ENCODE measurements at places on chromosomes 4 and X.

DNA sequence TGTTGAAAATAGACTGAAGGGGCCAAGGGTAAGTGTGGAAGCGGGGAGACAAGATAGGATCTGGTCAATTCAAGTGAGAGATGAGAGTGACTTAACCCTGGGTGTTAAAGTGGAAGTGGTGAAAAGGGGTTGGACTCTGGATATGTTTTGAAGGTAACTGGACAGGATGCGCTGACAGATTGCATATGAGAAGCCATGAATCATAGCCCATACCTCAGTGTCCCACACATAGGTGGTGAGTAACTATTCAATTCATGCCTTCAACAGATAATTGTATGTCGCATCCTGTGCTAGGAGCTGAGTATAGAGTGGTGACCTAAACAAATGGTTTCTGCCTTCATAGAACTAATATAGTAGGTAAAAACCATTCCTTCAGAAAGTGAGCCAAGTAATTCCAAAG is 76.7 kb downstream of the KLHL34 start:
- no peak for DNase-seq

GRCh38 chr4:182492423-182492822 is 249.2 kb downstream of the TENM3 start:
- DNase-seq = peak; percentile 17

DNA sequence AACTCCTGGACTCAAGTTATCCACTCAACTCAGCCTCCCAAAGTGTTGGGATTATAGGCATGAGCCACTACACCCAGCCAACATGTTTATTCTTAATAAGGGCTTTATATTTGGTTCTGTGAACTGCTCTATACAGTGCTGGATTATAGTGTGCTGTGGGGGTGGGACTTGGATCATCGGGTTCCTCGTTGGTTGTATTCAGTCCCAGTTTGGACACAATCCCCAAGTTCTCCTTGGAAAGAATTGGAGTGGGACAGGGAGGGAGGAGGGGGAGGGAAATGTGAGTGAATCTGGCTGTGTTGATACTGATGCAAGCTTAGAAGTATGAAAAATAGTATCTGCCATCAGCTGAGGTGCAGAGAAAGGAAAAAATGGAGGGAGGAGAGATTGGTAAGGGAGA is 121.3 kb downstream of the KIT start:
- no peak for DNase-seq

GRCh38 chrX:42028109-42028508 is 104.8 kb upstream of the CASK start:
- DNase-seq = no peak

DNA sequence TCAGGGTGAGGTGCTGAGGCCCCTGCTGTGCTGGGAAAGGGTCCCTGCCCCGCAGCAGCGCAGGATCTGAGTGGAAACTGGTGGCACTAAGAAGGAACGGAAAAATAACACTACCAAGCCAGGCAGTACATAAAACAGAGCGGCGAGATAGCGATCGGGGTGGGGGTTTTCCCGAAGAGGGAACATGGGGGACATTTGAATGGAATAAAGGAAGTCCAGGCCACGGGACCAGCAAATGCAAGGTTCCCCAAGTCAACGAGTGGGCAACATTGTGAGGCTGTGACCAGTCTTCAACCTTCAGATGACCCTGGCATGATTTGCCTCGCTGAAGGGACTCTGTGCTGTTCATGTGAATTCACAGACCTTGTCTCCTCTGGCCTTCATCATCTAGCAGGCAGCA is 13.7 kb downstream of the MSX1 start:
- no peak for DNase-seq

DNA sequence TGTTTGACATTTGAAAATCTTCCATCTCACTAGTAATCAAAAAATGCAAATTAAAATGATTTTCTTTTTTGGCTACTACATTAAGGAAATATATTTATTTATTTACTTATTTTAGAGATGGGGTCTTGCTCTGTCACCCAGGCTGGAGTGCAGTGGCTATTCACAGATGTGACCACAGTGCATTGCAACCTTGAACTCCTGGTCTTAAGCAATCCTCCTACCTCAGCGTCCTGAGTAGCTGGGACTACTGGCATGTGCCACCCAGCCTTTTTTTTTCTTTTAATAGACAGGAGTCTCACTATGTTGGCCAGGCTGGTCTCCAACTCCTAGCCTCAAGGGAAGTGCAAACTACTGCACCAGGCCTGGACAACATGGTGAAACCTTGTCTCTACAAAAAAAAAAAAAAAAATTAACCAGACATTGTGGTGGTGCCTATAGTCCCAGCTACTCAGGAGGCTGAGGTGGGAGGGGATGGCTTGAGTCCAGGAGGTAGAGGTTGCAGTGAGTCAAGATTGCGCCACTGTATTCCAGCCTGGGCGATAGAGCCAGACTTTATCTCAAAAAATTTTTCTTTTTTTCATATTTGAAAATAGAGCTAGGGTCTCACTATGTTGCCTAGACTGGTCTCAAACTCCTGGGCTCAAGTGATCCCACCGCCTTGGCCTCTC is 4.4 kb upstream of the SMIM14 start:
- no peak for DNase-seq

DNA sequence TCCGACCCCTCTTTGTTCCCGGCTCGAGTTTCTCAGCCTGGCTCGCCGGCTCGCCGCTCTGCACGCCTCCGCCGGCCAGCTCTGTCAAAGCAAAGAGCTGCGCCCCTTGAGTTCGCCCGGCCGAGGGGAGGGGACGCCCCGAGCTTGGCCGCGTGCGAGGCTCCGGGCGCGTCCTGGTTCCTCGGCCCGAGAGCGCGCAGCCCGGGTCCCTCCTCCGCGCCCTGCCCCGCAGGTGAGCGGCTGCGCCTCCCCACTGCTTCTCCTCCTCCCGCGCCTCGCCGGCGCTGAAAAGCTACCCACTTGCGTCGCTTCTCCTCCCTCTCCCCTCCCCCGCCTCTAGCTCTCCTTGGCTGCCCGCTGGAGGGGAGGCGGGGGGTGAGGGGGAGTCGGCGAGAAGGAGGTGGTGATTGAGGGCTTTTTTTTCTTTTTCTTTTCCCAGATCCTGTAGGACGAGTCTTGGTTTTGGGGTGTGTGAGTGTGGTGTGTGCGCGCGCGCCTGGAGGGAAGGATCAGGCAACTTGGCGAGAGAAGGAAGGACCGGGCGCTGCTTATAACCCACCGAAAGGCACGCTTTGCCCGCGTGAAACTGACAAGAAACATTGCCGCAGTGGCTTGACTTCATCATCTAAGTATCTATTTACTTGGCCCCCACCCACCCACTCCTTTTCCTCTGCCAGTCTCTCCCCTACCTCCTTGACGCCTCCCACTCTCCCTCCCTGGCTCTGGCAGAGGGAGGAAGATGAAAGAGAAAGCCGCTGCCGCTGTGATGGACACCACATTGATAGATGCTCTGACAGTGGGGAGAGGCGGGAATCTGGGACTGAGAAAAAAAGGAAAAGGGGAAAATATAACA is at the start of gene LEF1:
Gene LEF1, minus strand, starts transcription at position 262 of the 853 bp plus-strand sequence. CDS start 1,165 bp downstream, outside the sequence.
- DNase-seq = no peak

- DNase-seq = no peak
Observed at GRCh38 chr4:100811046-100811445, 293.2 kb upstream of the EMCN start.
